ENCODE measurements at places on chromosomes 1 and 21.

DNA sequence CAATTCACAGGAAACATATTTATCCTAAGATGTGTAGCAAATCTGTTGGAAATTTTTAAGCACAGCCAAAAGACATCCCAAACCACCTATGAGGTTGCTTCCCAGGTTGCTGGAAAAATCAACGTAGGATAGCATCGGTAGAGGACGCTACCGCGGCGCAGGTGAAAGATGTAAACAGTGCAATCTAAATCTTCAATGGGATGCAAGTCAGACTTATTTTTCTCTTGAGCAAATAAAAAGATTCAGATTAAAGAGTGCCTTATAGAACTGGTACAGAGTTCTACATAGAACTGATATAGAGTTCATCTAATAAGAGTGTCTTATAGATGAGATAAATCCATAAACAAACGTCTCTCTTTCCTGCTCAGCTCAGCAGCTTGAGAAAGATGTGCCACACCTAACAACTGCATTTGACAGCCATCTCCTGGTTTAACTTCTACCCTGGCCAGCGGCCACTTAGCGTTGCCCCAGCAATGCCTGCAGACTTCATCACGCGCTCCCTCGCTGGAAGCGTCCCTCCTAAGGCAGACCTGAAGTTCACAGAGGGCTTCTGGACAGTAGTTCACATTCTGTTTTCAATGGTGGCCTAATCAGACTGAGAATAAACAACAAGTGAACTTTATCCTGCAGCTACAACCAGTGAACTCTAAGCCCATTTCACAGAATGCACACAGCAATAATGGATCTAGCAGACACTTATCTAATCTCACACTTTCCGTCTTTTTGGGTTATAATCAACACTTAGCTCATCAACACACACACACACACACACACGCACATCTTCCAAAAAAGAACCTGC, 164.5 kb downstream of the TOMM20 start:
- H3K4me3 ChIP-seq, result no peak overlapping the region
- peaks cover 73% of the 10 kb centered on the region for H3K4me1 ChIP-seq
- H3K27ac ChIP-seq, result peak overlapping the region; percentile 93
- DNase-seq, result peak; percentile 36
- no peaks in the 10 kb centered on the region for H3K27me3 ChIP-seq
- peaks cover 4% of the 10 kb centered on the region for H3K36me3 ChIP-seq

DNA sequence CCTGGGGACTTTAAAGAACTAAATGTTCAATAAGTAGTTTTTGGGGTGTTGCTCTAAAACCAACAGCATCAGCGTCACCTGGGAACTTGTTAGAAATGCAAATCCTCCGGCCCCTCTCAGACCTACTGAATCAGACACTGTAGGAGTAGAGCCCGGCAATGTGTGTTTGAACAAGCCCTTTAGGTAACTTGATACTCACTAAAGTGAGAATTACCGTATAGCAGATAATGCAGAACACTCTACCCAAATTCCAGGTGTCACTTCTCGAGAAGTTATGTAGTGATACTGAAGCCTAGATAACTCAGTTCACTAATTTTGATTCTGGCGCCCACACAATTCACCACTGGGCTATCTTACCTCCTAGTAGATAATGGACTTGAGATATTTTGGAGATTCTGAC, 3.7 kb upstream of the DPT start:
- H3K27ac ChIP-seq, result no peak overlapping the region
- no peaks in the 10 kb centered on the region for H3K4me1 ChIP-seq
- no peak for DNase-seq
- H3K4me3 ChIP-seq, result no peak overlapping the region

DNA sequence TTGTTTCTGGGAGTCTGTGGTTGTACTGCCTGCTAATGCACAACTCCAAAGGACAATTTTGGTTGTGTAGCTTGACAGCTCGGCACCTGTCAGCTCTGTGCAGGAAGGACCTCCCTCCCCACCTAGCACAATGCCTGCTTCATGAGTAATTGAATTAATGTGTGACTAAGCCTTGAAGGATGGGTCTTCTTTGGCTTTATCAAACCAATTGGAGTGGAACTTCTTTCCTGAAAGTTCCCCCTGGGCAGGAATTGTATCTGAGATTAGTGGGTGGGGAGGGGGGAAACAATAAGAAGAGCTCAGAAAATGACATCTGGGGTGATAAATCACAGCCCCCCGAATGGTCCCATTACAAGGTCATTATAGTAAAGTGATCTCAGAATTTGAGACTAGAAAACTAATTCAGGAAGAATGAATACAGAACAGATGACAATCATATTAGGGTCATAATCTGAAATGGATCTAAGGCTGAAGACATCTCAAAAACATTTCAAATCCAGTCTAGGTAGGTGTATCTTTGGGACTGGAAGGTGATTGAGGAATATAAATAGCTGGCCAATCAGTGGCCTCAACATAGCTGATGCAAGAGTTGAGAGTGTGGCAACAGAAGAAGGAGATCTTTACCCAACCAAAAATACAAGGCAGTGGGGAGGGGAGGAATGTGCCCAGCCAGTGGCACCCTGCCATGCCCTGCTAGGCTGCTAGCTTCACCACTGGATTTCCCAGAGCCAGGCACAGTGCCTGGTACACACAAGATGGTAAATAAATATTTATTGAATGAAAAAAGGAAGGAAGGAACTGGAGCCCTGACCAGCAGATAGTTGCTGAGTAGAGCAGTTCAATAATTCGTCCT, 10.1 kb upstream of the SESN2 start:
- DNase-seq, result peak; percentile 49
- H3K4me3 ChIP-seq, result peak overlapping the region; percentile 85
- peak overlapping the region; percentile 96 for H3K27ac ChIP-seq

- H3K36me3 ChIP-seq, result no peaks in the 10 kb centered on the region
- no peaks in the 10 kb centered on the region for H3K27me3 ChIP-seq
- no peak for DNase-seq
These were observed 67.1 kb downstream of the RUNX3 start for GRCh38 chr1:24862775-24863483.

DNA sequence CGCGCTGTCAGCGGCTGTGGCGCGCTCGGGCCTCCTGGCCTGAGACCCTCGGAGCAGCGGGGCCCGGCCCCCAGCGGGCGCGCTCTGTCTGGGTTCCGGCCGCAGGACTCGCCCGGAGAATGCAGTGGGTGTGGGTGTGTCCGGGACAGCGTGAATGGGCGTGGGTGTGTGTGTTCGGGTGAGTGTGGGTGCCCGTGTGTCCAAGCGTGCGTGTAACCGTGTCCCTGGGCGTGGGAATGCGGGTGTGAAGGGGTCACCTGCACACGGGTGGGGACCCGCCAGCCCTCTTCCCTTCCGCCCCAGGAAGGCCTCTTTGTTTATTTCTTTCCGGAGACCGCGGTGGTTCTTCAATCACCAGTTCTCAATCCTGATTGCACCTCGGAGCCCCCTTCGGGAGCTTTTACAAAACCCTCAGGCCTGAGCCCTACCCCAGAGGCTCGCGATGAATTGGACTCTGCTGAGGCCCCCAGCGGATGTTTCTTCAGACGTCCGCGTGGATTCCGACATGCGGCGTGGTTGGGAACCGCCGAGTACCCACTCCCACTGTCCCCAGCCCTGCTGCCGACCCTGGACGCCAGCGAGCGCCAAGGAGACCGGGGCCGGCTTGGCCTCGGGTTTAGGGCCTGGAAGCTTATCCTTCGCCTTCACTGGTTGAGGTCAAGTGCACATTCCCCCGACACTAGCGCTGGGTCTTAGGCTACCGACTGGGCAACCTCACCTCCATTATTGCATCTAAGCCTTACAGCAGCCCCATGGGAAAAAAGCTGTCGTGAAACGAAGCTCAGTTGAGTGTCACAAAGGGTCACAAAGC, 19.3 kb downstream of the SERTAD4 start:
- H3K27me3 ChIP-seq, result peaks cover 86% of the 10 kb centered on the region
- no peak for DNase-seq
- H3K4me3 ChIP-seq, result peak overlapping the region; percentile 72
- no peak overlapping the region for H3K27ac ChIP-seq
- H3K4me1 ChIP-seq, result peaks cover 24% of the 10 kb centered on the region
- no peaks in the 10 kb centered on the region for H3K36me3 ChIP-seq

DNA sequence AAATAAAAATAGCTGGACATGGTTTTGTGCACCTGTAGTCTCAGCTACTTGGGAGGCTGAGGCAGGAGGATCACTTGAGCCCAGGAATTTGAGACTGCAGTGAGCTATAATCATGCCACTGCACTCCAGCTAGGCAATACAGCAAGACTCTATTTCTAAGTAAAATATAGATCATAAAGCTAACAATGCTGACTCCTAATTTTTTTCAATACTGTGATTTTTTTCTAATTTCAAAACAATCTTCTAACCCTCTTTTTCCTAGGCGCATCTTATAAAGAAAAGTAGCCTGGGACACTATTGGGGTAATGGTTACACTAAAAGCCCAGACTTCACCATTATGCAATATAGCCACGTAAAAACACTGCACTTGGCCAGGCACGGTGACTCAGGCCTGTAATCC, 81.3 kb downstream of the PTPN14 start:
- peaks cover 8% of the 10 kb centered on the region for H3K4me1 ChIP-seq
- no peak overlapping the region for H3K4me3 ChIP-seq
- DNase-seq, result no peak
- H3K27ac ChIP-seq, result no peak overlapping the region
- H3K36me3 ChIP-seq, result no peaks in the 10 kb centered on the region
- H3K27me3 ChIP-seq, result peaks cover 16% of the 10 kb centered on the region

GRCh38 chr1:159200769-159201168, 3.9 kb upstream of the ACKR1 start:
- peaks cover 70% of the 10 kb centered on the region for H3K27me3 ChIP-seq
- H3K4me1 ChIP-seq, result peaks cover 10% of the 10 kb centered on the region
- DNase-seq, result no peak
- no peak overlapping the region for H3K27ac ChIP-seq

DNA sequence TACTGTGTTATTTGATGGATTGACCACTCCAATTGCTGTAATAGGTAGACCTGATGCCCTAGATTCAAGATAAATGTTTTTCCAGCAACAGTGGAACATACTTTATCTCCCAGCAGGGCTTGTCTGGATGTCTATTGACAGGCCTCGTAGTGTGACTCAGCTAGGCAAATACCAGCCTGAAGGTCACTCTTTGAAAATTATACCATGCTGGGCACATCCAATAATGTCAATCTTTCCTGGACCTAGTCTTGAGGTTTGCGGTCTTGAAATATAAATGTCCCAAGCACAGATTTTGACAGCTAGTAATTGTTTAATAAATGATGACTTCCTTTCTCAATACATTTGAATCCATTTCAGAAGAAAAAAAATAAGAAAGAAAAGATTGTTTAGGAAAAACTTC, 1138.0 kb upstream of the TMPRSS15 start:
- no peak overlapping the region for H3K27ac ChIP-seq
- no peaks in the 10 kb centered on the region for H3K27me3 ChIP-seq
- H3K36me3 ChIP-seq, result no peaks in the 10 kb centered on the region
- no peak overlapping the region for H3K4me3 ChIP-seq
- H3K4me1 ChIP-seq, result no peaks in the 10 kb centered on the region

DNA sequence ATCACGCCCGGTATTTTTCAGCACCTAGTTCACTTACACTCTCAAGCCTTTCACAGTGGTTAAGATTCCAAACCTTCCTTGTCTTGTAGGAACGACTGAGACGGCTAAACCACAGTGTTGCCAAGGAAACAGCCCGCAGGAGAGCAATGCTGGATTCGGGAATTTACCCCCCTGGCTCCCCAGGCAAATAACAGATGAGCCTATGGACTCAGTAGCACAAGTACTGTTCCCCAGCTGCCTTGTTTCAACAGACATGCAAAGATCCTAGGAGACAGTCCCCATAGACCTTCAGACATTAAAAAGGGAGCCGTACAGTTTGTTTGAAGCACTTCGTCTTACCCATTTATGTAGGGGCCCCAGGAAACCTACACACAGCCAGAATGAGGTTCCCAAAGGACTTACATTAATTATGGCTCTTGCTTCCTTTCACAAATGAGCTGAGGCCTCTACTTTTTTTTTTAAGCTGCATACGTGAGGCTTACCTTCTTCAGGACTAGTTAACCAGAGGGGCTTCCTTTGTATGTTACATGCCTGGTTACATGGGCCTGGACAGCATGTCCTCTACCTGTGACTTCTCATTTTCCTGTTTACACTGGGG, 2.7 kb downstream of the SNAPIN start:
- peaks cover 18% of the 10 kb centered on the region for H3K4me1 ChIP-seq
- peak overlapping the region; percentile 68 for H3K27ac ChIP-seq
- no peak overlapping the region for H3K4me3 ChIP-seq
- no peaks in the 10 kb centered on the region for H3K27me3 ChIP-seq
- peaks cover 14% of the 10 kb centered on the region for H3K36me3 ChIP-seq
- no peak for DNase-seq

DNA sequence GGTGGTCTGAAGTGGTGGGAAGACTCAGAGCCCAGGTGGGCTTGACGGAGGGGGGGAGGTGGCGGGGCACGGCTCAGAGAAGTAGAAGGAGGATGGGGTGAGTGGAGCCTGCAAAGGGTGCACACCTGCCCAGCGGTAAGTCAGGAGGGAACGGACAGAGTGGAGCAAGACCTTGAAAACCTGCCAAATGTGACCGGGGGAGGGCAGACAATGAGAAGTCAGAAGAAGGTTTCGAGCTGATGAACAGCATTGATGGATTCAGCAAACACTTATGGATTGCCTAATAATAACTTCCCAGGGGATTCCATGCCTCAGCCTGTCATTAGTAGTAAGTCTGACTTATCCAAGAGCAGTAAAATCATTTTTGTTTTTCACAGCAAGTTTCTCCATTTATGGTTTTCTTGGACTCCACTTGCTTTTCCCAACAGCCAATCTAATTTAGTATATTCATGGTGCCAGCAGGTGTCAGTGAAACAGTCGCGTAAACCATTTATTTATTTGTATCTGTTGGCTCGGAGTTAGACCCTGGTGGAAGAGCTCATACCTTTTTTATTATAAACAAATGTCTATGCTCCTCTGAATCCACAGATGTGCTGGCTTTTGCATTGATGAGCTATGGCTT, 279.1 kb downstream of the PCP4 start:
- H3K36me3 ChIP-seq, result no peaks in the 10 kb centered on the region
- no peak overlapping the region for H3K27ac ChIP-seq
- DNase-seq, result no peak
- H3K4me1 ChIP-seq, result no peaks in the 10 kb centered on the region
- H3K27me3 ChIP-seq, result no peaks in the 10 kb centered on the region
- no peak overlapping the region for H3K4me3 ChIP-seq

GRCh38 chr1:154621875-154622274, 13.9 kb upstream of the ADAR start:
- peaks cover 70% of the 10 kb centered on the region for H3K4me1 ChIP-seq
- peak overlapping the region; percentile 66 for H3K27ac ChIP-seq
- no peak overlapping the region for H3K4me3 ChIP-seq
- H3K27me3 ChIP-seq, result no peaks in the 10 kb centered on the region
- H3K36me3 ChIP-seq, result peaks cover 73% of the 10 kb centered on the region

GRCh38 chr1:174657411-174657810, 209.6 kb downstream of the GPR52 start:
- H3K4me1 ChIP-seq, result no peaks in the 10 kb centered on the region
- H3K27me3 ChIP-seq, result no peaks in the 10 kb centered on the region
- H3K4me3 ChIP-seq, result no peak overlapping the region
- peaks cover 14% of the 10 kb centered on the region for H3K36me3 ChIP-seq
- no peak for DNase-seq

- H3K27ac ChIP-seq, result no peak overlapping the region
- peaks cover 5% of the 10 kb centered on the region for H3K4me1 ChIP-seq
- no peak for DNase-seq
- no peaks in the 10 kb centered on the region for H3K27me3 ChIP-seq
These were observed 76.7 kb downstream of the SIPA1L2 start for GRCh38 chr1:232553050-232553754.

GRCh38 chr1:111719674-111720132, 19.5 kb downstream of the INKA2 start:
- DNase-seq, result no peak
- peaks cover 24% of the 10 kb centered on the region for H3K4me1 ChIP-seq
- no peak overlapping the region for H3K4me3 ChIP-seq
- H3K36me3 ChIP-seq, result peaks cover 26% of the 10 kb centered on the region

Measured in activated T-cell treated with anti-CD3 and anti-CD28 coated beads, Interleukin-2, amount 50 U/mL, for 24 hours (primary cell).